ENCODE measurements at places on chromosomes 11 and 22.

GRCh38 chr22:29043906-29044575 is 17.6 kb downstream of the C22orf31 start:
- DNase-seq: no peak

GRCh38 chr11:96314326-96315020 is 28.5 kb downstream of the MAML2 start:
- DNase-seq: no peak

- DNase-seq: no peak
These were observed 9.4 kb downstream of the PARVA start for GRCh38 chr11:12386745-12387144.

DNA sequence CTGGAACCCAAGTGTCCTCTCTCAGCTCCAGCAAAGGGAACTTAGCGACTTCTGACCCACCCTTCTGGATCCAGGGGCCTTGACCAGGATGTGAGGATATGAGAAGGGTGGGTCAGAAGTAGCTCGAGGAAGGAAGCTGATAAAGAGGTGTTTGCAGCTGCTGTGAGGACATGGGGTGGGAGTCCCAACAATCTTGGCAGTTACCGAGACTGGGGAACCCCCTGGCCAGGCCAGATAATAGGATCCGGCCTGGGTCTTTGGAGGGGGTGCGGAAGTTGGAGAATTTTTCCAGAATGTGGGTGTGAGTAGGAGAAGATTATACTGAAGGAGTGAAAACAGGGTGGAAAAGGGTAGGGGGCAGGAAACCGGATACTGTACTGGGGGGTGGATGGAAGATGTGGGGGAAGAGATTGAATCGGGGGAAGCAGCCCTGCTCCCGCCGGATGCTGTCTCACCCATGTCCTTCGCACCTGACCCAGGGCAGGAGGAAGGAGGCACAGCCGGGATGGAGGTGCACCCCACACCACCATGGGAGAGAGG is 2.8 kb upstream of the MCAM start:
- no peak for DNase-seq

- no peak for DNase-seq
These were observed 2.2 kb upstream of the KIRREL3 start for GRCh38 chr11:127002669-127003259.

DNA sequence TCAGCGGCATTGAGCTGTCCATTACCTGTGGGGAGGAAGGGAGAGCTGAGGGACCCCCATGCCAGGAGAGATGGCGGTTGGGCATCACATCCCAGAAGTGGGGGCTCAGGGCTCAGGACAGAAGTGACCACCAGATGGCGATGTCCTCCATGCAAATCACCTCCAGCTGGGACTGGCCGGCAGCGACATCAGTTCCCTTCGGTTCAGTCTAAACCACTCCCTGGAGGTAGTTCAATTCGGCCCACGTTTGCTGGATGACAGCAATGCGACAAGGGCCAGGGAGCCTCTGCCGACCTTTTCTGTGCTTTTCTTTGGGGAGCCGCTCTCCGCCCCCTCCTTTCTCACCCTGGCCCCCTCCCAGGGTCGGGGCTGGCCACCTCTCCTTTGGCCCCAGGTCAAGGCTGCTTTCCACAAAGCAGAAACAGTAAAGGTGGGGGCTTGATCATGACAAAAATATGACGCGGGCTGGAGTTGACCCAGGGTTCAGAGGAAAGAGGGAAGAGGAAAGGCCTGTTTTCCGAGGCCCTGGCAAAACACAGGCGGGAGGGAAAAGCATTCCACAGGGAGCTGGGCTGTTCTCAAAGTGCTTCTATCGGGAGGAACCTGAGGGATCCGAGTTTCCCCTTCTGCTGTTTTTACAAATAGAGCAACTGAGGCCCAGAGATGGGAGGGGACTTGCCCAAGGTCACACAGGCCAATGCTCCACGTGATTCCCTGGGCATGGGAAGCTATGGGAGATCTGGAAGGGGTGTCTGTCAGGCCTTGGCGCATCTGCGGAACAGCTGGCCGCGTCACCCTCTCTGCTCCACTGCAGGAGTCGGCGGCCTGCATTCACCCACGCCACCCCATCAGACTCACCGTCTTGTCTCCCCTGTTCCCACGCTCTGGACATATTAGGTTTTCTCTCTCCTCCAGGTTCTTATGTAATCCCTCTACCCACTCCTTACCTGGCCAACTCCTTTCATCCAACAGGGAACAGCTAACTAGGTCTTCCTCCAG is 54.7 kb downstream of the FBXO7 start:
- no peak for DNase-seq

DNA sequence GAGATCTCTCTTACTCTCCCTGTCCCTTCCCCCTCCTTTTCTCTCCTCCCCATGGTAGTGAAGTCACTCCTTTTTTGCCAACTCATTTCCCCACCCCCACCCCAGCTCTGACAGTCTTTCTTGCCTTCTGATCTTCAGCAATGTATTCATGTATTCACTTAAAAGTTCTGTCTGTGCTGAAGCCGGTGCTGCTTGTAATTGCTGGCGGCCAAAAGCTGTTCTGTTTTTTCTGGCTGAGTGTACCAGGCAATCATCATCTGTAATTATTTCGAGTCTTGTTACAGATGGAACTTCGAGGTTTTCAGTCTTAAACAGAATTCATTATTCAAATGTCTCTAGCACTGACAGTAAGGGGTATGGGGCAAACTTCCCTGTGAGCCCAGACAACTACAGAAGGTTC is 99.5 kb downstream of the SPATA19 start:
- DNase-seq: no peak

GRCh38 chr11:36695111-36695510 is 97.1 kb upstream of the RAG2 start:
- DNase-seq: no peak

DNA sequence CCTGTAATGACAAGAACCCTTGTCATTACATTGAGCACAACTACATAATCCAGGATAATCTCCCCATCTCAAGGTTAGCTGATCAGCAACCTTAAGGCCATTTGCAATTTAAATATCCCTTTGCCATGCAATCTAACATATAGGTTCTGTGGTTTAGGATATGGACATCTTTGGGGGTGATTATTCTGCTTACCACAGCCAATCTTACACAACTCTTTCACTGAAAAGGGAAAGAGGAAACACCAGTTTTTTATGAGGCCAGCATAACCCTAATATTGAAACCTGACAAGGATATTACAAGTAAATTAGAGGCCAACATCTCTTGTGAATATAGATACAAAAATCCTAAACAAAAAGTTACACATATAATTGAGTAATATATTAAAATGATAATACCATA is 78.5 kb downstream of the CYP2R1 start:
- no peak for DNase-seq

DNA sequence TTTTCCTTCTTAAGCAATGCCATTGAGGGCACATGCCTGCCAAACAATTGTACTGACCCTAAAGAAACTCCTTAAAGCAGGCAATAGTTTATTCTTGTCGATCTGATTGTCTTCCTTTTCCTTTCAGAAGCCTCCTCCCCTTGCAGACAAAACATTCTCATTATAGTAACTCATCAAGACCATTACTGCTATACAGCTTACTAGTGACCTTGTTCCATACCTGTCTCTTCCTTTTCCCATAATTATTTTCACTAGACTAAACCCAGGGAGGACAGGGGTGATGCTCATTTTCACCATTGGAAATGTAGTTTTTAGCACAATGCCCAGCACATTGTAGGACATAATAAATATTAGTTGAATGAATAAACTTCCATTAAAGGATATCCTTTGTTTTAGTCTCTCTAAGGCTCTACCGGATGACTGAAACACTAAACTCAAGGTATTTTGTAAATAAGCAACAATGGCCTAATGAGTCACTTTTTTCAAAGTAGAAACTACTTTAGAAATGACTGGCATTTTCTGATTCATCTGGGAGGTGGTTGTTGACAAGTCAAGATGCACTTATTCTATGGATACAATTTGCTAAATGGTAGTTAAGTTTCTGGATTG is 9.3 kb upstream of the MSANTD4 start:
- DNase-seq: no peak

GRCh38 chr11:27040302-27041115 is at the start of gene BBOX1:
TSS of gene BBOX1 (plus strand) at chr11:27040815. CDS start at chr11:27055431, 14,616 bp downstream.
- DNase-seq: peak; percentile 58

DNA sequence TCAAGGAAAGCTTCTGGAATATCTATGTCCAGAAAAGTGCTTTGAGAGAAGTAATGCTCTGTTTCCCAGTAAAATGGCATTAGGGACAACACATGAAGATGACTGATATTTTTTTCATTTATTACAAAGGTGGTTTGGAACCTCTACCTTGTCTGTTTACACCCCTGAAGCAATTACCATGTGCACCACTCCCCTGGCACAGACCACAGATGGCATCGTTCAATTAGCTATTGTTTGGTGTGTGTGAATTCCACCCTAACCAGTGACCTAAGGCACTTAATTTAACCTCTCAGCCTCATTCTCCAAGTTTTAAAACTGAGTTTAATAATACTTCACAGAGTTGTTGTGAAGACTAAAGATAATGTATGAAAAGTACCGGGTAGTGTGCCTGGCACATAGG is 127.6 kb upstream of the BMAL1 start:
- no peak for DNase-seq

- DNase-seq: no peak
These were observed 22.8 kb downstream of the F2 start for GRCh38 chr11:46741600-46742484.

All from NCI-H187 treated with DMSO at 0.1 percent for 48 hours (cell line).